ENCODE measurements at places on chromosomes 5 and 9. TPM values are rescaled to one million over a fixed set of nuclear protein-coding genes. Genes with fewer than 3 reads are reported as not detected.

DNA sequence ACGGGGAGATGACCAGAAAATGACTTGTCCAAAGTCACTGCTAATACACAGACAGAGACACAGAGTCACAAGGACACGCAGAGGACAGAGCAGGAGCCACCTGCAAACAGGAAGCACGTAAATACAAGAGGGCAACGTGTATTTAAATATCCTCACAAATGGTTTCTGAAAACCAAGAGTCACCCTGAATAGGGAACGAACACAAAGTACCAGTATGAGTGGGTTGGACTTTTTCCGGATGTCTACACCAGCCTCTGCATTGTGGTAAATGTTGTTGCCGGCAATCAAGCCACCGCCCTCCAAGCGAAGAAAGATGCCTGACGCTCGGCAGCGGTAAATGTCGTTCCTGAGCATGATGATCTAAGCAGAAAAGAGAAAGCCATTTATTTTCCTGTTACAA lies 44.5 kb downstream of the FBXO10 start:
- no peak for DNase-seq
- no peaks in the 10 kb centered on the region for H3K27me3 ChIP-seq
- H3K4me1 ChIP-seq = peaks cover 10% of the 10 kb centered on the region
- no peaks in the 10 kb centered on the region for H3K36me3 ChIP-seq
- H3K27ac ChIP-seq = no peak overlapping the region

- no peak for DNase-seq
- no peak overlapping the region for H3K27ac ChIP-seq
- H3K4me1 ChIP-seq = no peaks in the 10 kb centered on the region
- no peak overlapping the region for H3K4me3 ChIP-seq
These were observed 183.5 kb downstream of the LURAP1L start for GRCh38 chr9:12958279-12958678.

Gene DMGDH
- total RNA-seq = 4.7 TPM

Gene CDO1
- 92.3 TPM for total RNA-seq

Gene TIMD4
- not detected for total RNA-seq

Gene CDHR2
- 1.3 TPM for total RNA-seq

Measured in body of pancreas (tissue), 4 donors.